ENCODE measurements at places on chromosomes 3 and 15.

- no peak for DNase-seq
Measured at GRCh38 chr3:158820521-158820920, 18.7 kb downstream of the MFSD1 start.

GRCh38 chr3:125613204-125613603 is 17.9 kb upstream of the OSBPL11 start:
- no peak for DNase-seq

GRCh38 chr3:196654735-196655090 is 15.2 kb downstream of the NRROS start:
- no peak for DNase-seq

DNA sequence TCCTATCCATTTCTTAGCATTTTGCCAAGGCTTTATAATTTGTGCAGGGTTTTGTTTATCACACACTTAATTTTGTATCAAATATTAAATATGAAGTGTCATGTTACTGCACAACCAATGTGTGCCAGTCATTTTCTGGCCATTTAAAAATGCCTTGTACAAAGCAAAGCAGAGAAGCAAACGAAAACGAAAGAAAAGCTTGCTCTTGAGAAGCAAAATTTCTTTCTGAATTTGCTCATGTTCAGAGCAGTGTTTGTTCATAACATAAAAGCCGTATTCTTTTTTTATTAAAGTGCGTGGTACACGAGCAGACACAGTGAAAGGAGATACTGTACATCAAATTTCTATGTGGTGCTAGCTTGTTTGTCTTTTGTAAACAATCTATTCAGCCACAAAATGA is 792.6 kb downstream of the NAALADL2 start:
- DNase-seq: no peak

- DNase-seq: no peak
Measured at GRCh38 chr3:128388932-128389331, 77.8 kb downstream of the DNAJB8 start.

- no peak for DNase-seq
Measured at GRCh38 chr3:95883801-95884200, 930.6 kb upstream of the EPHA6 start.

DNA sequence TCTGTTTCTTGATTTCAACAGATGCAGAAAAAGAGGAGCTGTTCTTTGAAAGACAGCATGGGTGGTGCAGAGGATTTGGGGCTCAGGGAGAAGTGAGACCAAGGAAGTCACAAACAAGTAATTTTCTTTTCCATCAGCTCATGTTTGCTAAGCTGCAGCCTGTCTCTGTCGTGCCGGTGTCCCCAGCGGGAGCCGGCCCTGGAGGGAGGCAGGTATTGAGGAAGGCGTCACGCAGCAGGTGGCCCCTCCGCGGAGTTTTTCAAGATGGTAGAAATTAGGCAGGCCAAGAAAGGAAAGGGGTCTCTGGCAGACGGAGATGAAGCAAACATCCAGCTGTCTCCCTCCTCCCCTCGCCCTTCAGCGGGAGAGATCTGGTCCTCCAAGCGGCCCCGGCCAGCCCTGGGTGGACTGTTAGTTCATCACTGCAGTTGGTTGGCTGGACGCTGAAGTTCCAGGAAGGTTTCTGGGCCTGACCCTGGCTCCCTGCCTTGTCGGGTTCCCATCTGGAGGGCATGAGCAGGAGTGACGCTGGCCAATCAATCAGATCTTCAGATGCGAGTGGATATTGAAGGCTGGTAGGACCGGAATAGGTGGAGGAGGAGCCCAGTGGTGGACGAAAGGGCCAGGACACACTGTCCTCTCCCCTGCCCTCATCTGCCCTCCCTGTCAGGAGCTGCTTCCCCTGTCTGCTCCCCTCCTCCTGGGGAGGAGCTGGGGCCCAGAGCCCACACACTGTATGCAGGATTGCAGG is 27.7 kb upstream of the MUC4 start:
- DNase-seq: no peak

DNA sequence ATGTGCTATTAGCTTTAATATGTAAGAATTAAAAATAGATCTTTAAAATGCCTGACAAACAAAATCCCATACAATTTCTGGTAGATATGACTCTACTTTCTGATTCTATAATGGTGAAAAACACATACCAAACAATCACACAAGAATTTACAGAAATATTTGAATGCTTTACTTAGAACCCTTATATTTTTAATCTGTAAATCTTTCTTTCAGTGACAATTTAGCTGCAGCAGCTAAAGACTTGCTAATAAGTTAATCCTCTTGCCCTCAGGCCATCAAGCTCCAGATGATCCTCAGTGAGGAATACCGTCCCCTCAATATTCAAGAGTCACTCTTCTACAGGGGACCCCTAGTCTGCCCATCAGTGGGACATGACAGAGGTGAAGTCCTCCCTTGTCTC is 55.6 kb downstream of the C3orf80 start:
- no peak for DNase-seq

DNA sequence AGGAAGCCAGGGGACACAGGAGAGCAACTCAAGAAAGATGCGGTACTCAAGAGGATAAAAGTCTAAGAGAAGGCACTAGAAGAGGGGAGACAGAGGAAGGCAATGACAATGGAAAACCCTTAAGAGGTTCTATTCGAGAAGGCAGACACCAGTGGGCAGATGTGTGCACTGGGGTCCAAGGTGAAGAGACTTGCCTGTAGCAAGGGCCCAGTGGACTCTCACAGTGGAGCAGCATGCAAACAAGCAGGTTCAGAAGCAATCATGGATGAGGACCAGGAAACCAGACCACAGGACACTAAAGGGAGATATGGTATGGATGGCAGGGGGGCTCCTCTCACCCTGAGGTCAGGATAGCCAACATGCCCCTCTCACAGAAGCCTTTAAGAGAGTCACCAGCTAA is 2.7 kb downstream of the ADCY5 start:
- DNase-seq: no peak

DNA sequence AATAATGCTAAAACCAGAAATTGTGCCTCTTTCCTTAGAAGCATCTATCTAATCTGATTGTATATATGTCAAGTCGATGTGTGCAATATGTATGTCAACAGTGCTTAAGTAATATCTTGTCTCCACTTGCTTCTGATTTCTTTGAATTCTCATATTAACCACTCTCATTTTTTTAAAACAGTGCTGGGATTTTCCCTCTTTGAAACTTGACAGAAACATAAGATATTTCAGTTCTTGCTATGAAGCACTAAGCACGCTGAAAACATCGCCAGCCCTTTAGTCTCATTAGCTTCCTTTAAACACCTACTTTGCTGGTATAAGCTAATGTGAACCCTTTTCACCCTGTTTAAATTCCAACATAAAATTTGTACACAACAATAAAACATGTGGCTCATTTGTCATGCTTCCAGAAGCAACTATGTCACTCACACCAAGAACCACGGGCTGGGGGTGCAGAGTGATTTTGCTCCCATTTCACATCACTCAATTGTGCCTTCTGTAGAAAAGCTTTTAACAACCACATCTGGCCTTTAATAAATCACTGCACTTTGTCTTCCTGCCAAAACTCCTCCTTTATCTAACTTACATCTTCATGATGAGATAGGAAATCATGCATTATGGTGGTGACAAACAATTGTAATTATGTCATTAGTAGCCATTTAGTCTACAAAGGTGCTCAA is 185.2 kb downstream of the FOXP1 start:
- DNase-seq: no peak

DNA sequence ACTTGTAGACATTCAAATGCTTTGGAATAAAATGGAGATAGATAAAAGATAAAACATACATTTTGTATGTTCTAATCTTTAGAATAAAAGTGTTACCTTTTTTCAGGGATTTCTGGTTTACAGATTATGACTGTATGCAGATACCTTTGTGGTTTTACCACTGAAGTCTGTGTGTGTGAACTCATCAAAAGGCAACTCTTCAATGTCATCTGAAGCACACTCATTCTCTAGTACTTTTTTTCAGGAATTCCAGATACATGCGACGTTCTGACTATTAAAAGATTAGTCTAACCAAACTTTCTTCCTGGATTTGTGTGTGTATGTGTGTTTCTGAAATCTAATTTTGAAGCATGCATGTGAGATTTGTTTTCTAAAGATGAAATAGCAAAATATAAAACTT is 188.6 kb downstream of the NLGN1 start:
- DNase-seq: no peak

GRCh38 chr3:195151866-195152541 is 119.0 kb downstream of the XXYLT1 start:
- no peak for DNase-seq

Data from midbrain (tissue), 1 donor.